Naive B cell (primary cell): ENCODE measurements at places on chromosomes 7 and 10.
A peak's percentile ranks its signal among the peaks of the same experiment; 100 is the strongest.

- no peak for DNase-seq
These were observed 39.8 kb downstream of the ELFN1 start for GRCh38 chr7:1709900-1710299.

- DNase-seq: no peak
These were observed 31.0 kb downstream of the PHYH start for GRCh38 chr10:13268841-13269240.

DNA sequence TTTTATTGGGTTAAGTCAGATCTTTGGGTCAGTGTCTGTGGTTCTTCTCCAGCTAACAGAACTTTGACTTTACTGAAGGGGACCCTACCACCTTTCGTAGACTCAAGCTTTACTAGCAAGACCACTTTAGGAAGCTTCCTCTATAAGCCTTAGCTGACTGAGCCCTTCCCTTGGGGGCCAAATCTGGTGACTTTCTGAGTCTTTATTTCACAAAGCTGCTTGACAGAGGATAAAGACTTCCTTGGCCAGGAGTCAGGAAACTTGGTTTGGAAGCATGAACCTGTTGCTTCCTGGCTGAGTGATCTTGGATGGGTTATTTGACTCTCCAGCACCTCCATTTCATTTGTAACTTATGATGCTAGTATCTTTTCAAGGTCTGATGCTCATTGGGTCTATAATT lies 466.7 kb downstream of the TYW1 start:
- no peak for DNase-seq

GRCh38 chr10:52004342-52004949 lies 305.1 kb upstream of the CSTF2T start:
- DNase-seq: no peak

- DNase-seq: no peak
These were observed 15.4 kb downstream of the SEMA3E start for GRCh38 chr7:83633516-83633915.

- DNase-seq: no peak
These were observed 100.2 kb downstream of the GNAT3 start for GRCh38 chr7:80411621-80412020.

- no peak for DNase-seq
These were observed 28.4 kb downstream of the ZNF33A start for GRCh38 chr10:38038932-38039245.

- DNase-seq: no peak
These were observed 438 bp downstream of the LSMEM1 start for GRCh38 chr7:112481121-112481736.

GRCh38 chr7:28615091-28615490 lies 202.8 kb downstream of the CREB5 start:
- DNase-seq: no peak

GRCh38 chr10:13684806-13685482 lies 98.2 kb downstream of the PRPF18 start:
- DNase-seq: no peak

GRCh38 chr10:113273181-113274163 lies 279.4 kb upstream of the HABP2 start:
- DNase-seq: peak; percentile 17

GRCh38 chr10:91220954-91221675 lies 652 bp downstream of the PCGF5 start:
- peak; percentile 52 for DNase-seq

GRCh38 chr7:135217645-135218509 lies 6.6 kb upstream of the WDR91 start:
- DNase-seq: no peak

DNA sequence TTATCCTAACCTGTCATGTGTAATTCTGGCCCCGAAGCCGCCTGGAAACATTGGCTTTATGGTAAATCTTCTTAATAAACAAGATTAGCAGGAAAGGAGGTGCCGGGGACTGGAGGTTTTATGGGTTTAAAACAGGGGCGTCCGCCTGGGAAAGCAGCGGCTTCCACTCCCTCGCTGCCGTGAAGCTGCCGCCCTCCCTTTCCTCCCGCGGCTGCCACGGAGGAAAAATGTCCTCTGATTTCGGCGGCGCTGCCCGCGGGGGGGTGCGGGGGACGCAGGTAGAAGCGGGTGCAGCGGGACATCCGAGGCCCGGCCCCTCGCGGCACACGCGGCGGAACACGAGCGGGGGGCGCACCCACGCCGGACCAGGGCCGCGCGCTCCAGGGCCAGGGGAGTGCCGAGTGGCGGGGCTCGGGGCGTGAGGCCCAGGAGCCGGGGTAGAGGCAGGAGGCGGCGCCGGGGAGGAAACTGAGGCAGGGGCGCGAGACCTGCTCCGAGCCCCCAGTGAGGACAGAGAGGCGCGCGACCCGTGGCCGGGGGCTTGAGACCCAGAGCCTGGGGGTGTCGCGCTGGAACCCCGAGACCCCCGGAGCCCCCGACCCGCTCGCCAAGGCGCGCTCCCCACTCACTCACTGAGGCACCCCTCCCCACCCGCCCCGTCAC lies 993 bp downstream of the PTPRN2 start:
- DNase-seq: no peak

GRCh38 chr10:8420182-8420581 lies 365.7 kb downstream of the GATA3 start:
- DNase-seq: no peak

DNA sequence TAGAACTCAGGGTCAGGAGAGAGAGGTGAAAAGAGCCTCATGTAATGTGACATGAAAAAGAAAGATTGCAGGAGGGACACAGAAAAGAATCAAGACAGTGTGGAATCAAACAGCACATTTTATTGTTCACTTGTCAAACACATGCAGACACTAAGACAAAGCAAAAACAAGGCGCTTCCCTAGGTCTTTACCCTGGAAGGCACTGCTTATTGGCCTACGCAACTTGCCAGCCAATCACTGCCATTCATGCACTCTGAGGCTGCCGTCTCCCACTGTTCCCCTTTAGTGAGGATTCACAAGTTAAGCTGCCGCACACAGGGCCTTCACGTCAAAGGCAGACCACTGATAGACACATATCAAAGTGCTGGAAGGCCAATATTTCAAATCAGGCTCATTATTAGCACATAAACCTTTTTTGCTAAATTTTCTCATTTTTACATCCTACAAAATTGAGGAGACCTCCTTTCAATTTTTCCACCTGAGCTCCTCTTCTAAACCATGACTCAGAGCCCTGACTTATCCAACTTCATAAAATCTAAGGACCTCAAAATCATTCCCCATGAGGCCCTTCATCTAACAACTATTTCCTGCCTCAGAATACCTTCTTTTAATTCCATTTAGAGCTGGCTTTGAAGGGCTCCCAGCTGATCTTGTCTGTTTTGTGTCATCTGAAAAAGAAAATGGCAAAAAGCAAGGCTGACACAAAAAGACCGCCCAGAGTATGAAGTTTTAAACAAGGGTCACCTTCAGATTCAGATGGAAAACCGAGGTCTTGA lies 149.4 kb downstream of the CHCHD3 start:
- no peak for DNase-seq

GRCh38 chr7:140873434-140873833 lies 51.3 kb downstream of the BRAF start:
- DNase-seq: no peak

DNA sequence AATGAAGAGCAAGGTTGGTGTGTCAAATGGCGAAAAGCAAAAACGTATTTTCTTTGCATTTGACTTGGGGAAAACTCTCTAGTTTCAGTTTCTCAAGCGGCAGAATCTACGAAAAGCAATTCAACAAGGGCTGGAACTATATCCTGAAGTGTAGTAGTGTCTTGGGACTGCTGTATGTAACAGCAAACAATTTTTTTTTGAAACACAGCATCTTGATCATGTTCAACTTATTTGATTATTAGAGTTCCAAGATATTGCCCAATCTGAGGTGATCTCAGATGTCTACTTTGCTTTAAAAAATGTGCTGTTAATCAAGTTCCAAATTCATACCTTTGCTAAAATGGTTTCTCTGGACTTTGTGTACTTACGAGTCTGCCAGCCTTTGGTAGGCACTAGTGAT lies 120.6 kb downstream of the ZWINT start:
- no peak for DNase-seq

- no peak for DNase-seq
These were observed 62.5 kb downstream of the DAGLB start for GRCh38 chr7:6385110-6385781.

GRCh38 chr7:22025075-22025474 lies 79.4 kb upstream of the CDCA7L start:
- DNase-seq: no peak

DNA sequence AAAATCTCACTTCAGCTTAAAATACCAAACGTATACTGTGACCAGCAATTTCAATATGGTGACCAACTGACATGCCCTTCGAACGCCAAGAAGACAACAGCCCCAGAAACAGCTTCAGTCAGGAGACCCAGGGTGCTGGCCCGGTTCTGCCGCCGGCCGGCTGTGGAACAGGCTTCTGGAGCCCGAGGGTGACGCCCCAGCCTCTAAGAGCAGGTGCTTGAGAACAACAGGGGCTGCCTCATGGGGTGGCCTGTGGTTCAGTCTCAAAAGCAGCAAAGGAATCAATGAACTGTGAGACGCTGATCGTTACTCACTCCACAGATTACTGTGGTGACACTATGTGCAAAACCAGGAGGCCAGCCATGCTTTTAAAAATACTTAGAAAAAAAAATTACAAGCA lies 17.3 kb downstream of the GPER1 start:
- peak; percentile 11 for DNase-seq

DNA sequence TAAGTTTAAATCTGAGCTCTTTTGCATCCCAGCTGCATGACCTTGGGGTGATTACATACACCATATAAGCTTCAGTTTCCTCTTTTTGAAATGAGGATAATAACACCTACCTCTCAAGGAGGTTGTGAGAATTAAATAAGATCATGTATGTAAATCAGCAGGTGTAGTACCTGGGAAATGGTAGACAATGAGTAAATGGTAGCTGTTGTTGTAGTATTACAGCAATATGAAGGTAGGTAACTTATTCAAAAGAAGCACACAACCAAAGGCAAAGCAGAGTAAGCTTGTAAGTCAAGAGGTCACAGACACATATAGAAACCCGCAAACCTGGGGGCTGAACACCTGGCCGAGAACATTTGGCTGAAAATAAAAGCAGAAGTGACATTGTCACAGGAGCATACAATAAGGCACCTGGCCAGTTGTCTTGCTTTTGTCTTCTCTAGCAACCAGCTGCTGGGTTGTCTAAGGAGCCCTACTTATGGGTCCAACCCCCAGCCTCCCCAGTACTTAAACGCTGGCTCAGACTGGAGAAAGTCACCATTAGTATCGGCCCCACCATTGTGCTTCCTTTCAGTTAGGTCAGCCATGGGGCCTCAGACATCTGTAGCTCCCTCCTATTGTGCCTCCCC lies 203.6 kb upstream of the MKLN1 start:
- peak; percentile 91 for DNase-seq

GRCh38 chr7:30817371-30817767 lies 46.2 kb downstream of the MINDY4 start:
- no peak for DNase-seq

- DNase-seq: no peak
These were observed 279.8 kb upstream of the CACNA2D1 start for GRCh38 chr7:82723411-82723810.

DNA sequence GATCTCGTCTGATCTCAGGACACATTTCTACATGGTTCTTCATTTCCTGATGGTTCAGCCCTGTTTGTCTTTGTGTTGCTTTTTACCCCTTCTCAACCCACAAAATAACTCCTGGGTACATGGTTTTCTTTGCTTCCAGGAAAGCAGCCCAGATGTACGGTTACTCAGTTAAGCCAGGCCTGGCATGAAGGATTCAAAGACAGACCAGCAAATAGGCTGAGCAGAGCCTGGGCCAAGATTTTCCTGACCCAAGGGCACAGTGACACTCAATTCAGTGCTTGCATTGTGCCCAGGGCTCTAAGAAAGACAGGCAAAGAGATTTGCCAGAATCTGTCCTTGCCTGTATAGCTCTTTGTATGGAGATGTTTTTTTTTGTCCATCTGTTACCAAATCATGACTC lies 340.8 kb upstream of the KIAA1217 start:
- DNase-seq: no peak

- DNase-seq: no peak
These were observed 190.4 kb downstream of the PTPRN2 start for GRCh38 chr7:158396982-158397862.

- DNase-seq: no peak
These were observed 66.6 kb downstream of the VWC2 start for GRCh38 chr7:49839863-49840645.

- peak; percentile 50 for DNase-seq
These were observed 30.6 kb downstream of the ADARB2 start for GRCh38 chr10:1706711-1707110.

- peak; percentile 54 for DNase-seq
These were observed 721 bp downstream of the CCNJ start for GRCh38 chr10:96043893-96044715.

GRCh38 chr7:10315881-10316280 lies 657.8 kb upstream of the PHF14 start:
- DNase-seq: no peak

DNA sequence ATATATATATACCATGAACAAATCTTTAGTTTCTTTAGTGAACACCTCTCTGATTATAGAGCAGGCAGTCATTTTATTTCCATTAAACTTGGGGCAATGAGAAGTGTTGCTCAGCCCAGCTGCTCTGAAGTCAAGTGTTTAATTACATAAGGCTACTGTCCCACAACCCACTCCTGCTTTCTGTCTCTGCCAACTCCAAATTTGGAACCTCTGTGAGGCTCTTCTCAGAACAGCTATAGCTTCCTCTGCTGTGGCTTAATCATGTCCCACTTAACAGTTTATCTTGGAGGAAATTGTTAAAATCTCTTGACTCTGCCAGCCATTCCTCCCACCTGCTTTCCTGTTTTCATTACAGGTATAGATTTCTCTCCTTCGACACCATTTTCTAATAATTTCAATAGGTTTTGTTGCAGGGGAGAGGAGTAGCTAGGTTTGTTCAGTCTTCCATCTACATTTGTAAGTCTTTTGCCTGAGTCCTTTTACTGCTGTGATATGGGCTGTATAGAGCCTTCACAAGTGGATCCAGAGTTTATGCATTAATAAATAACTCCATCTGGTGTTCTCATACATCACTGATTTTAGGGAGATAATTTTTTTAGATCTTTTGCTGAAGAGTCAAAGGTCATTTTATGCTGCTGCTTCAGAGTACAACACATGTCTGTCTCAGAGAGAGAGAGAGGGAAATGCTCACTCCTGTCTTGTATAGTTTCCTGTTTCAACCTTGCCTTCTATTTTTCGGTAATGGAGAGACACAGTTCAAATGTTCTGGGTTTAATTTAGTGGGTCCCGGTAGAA lies 170.4 kb downstream of the WNT2 start:
- no peak for DNase-seq

DNA sequence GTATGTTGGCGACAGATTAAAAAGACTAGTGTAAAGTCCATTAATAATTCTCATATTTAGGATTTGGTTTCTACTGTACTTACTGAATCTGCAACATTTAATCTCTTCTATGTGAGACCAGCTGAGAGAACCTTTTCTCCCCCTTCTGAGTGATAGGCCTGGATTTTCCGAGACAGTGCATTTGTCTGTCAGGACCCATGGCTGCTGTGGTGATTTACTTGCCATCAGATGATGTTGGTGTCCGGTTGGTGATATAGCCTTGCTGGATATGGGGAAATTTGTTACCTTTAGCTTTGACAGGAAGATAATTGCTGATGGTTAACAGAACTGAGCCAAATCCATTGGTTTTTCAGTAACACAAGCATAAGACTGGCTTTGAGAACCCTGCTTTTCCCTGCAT lies 517.2 kb downstream of the LRMDA start:
- no peak for DNase-seq
